ENCODE measurements at places on chromosomes 1 and 21.

DNA sequence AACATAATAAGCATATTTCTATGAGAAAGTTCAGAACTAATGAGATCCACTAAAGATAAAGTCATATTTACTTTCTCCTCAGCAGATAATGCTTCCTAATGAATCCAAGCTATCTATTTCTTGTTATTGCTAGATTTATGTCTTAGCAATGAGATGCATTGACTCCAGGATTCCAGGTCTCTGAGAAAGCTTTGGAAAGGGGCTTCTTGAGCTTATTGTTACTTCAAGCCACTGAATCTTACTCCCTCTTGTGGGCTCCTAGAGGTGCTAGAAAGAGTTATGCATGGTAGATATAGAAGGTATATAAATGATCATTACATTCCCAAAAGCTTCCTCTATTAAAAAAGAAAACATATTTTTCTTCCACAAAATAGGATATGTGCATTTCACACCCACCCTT, 246.4 kb upstream of the ADAMTS5 start:
- DNase-seq = no peak

GRCh38 chr1:11331036-11331944, 58.3 kb downstream of the UBIAD1 start:
- no peak for DNase-seq

DNA sequence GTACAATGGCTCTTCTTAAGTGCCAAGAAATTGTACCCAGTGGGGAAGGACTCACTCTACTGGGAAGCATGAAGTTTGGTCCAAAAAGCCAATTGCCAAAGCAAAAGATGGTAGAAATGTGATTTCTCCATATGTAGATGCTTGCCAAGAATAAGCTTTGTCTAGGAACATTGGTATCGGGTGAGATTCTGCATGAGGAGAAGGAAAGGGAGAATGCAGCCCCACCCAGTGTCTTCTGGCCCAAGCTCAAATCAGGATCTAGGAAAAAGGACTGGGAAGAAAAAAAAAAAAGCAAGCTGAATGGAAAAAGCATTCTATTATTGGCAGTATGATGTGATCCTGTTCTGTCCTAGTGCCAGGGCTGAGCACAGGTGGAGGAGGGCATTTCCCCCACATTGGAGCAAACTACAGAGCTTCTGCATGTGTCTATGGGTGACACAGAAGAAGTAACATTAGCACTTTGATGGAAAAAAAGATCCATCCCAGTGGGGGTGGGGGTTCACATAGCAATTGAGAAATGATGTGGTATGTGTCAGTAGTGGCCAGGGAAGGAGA, 226.6 kb downstream of the KCNH1 start:
- no peak for DNase-seq

DNA sequence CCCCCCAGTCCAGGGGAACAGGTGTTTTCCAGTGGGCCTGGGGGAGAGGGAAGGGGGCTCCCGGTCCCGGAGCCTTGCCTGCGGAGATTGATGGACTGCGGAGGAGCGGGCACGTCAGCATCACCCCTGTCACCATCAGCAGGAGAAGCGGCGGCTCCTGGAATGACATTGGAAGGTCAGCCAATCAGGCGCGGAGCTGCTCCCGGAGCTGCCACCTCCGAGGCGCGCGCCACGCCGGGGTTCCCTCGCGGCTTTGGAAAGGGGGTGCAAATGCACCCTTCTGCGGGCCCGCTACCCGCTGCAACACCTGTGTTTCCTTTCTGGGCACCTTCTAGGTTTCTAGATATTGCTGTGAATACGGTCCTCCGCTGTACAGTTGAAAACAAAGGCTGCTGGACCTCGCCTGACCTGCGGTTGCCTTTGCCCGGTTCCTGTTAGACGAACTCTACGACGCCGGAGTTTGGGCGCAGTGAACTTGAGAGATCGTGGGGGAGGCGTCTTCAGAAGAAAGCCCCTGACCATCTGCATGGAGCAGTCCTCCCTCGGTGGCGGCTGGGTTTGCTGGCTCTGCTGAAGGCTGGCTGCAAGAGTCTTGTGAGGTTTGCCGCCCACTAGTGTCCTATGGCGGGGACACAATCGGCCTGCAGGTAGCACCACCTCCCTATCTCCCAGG, 5.3 kb downstream of the DSCAM start:
- DNase-seq = no peak

DNA sequence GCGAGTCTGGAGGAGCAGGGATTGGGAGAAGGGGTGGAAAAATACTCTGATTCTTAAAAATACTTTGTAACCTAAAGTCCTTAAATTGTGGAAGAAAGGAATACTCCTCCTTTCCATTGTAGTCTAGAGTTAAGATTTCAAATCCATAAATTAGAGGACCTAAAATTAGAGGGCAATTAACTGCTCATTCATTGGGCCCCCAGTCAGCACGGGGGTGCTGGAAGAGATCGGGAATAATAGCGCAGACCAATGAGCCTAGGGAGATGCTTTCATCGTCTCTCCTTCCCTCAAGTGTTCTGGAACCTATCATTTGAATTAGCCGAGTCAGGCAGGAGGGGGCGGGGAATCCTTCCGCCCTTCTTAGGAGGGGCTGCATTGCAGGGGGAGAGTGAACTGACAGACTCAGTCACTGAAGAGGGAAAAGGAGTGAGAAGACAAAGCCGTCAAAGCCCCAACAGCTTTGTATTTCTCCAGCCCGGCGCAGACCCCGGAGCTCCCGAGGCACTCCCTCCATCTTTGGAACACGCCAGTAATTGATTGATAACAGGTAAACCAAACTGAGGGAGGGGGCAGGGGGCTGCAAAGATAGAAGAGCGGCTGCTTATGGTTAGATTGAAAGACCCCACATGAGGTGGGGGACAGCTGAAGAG, at the start of gene MLLT11:
MLLT11 (plus strand) TSS at position 391 of the 650 bp plus-strand sequence. CDS start 6,828 bp downstream, outside the sequence.
- no peak for DNase-seq

DNA sequence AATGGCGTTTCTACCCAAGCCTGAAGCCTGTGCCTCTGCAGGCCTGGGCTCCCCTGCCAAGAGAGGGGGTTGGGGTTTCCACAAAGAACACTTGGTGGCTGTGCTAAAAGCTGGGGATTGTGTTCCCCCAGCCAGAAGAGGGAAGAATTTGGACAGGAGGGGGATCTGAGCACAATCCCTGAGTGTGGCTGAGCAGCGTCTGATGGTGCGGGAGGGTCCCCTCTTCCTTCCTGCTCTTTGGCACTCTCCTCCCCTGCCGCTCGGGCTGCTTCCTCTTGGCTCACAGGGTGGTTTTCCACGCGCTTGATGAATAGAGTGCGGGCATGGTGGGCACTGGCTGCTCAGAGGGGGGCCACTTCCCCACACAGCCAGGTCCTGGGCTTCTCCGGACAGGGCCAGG, 3.7 kb downstream of the GPR37L1 start:
- DNase-seq = no peak

DNA sequence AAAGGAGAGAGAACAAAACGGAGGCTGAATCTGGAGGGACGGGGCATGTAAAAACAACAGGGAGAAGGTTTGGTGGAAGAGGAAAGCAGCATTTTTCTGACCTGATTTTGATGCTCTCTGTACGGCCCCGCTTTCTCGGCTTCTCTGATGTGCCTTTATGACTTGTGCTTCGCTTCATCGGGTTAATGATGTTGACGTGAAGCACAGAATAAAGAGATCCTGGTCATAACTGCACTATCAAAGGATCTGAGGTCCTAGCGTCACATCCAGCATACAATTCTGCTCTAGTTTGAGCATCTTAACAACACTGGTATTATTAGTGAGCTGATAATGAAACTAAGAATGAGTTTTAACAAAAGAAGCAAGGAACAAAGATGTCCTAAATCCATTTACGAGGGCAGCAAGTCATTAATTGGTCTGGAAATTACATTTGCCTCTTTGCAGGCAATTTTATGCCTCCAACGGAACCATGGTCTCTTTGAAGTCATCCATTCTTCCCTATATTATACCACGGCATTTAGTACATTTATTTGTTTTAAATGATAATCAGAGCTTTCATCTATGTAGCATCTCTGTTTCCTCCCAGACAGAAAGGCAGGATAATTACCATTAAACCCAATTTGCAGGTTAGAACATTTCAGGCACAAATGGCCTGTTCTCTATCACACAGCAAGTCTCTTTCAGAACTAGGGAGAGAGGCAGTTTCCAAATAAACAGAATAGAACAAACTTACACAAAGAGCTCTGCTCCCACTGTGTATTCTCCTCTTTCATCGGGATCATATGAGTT, 45.3 kb upstream of the B3GALNT2 start:
- DNase-seq = no peak

DNA sequence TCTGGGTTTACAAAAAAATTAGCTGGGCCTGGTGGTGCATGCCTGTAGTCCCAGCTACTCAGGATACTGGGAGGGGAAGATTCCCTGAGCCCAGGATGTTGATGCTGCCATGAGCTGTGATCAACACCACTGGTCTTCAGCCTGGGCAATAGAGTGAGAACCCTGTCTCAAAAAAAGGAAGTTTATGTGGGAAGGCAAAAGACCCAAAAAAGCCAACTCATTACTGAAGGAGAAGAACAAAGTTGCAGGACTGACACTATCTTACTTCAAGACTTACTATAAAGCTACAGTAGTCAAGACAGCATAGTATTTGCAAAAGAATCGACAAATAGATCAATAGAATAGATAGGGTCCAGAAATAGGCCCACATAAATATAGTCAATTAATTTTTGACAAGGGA, 9.2 kb upstream of the PTGS2 start:
- no peak for DNase-seq

DNA sequence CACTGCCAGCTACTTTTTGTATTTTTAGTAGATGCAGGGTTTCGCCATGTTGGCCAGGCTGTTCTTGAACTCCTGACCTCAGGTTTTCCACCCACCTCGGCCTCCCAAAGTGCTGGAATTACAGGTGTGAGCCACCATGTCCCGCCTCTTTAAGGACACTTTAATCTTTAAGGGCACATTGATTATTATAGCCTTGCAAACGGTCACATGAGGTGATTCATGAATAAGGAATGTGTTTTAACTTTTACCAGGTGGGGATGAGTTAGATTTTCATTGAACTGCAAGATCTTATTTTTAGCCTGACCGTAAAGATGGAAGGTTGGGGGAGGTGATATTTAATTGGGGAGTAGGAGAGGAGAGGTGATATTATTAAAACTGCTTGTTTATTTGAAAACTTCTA, 61.9 kb downstream of the TBCE start:
- DNase-seq = no peak

DNA sequence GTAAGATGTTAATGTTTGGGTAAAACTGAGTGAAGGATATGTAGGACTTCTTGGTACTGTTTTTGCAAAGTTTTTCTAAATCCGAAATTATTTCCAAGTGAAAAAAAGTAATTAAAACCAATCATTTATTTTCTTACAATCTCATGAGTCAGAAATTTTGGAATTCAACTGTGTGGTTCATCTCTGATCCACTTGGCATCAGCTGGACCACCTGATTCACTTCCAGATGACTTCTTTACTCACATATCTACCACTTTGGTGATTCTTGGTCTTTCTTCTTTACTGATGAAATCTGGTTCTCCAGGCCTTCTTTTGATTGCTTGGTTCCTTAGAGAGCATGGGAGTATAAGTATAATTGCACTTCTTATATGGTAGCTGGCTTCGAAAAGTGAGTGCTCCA, 254.9 kb upstream of the CACYBP start:
- DNase-seq = no peak

- no peak for DNase-seq
Observed at GRCh38 chr1:163824490-163824889, 502.7 kb downstream of the NUF2 start.

DNA sequence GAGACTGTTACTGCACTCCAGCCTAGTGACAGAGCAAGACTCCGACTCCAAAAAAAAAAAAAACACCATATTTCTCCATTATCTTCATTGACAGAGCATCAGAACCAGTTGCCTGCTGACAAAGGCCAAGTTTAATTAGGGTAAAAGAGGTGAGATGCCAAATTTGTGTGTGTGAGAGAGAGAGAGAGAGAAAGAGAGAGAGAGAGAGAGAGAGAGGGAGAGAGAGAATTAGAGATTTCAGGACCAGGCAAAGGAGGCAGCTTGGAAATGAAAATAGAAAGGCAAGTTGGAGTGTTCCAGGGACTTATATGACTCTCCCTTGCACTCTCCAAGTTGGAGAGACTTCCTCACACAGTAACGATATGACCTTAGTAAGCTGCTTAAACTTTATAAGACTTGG, 24.3 kb upstream of the UAP1 start:
- no peak for DNase-seq

All from NCI-H1048 (cell line).